ENCODE measurements at places on chromosomes 7 and 10.

GRCh38 chr10:17278607-17279240 lies 50.7 kb downstream of the VIM start:
- DNase-seq: no peak

DNA sequence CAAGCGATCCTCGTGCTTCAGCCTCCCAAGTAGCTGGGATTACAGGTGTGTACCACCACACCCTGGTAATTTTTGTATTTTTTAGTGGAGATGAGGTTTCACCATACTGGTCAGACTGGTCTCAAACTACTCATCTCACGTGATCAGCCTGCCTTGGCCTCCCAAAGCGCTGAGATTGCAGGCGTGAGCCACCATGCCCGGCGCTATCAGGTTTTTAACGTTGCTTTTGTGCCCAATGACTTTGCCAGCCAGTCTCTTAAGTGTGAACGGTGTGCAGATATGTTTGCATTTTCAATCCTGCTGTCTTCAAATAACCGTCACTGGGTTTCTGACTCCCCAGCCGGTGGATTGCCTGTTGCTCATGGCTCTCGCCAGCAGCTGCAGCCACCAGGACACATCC lies 201.8 kb upstream of the PPP2R2D start:
- no peak for DNase-seq

- no peak for DNase-seq
Observed at GRCh38 chr7:26954951-26955350, 90.6 kb upstream of the SKAP2 start.

- no peak for DNase-seq
Observed at GRCh38 chr7:39633563-39634477, 10.4 kb downstream of the RALA start.

- no peak for DNase-seq
Observed at GRCh38 chr10:92103376-92104090, 180.0 kb downstream of the BTAF1 start.

- DNase-seq: peak; percentile 56
Observed at GRCh38 chr7:43303740-43304241, 191.3 kb downstream of the HECW1 start.

GRCh38 chr7:18996583-18996982 lies 120.9 kb downstream of the TWIST1 start:
- no peak for DNase-seq

DNA sequence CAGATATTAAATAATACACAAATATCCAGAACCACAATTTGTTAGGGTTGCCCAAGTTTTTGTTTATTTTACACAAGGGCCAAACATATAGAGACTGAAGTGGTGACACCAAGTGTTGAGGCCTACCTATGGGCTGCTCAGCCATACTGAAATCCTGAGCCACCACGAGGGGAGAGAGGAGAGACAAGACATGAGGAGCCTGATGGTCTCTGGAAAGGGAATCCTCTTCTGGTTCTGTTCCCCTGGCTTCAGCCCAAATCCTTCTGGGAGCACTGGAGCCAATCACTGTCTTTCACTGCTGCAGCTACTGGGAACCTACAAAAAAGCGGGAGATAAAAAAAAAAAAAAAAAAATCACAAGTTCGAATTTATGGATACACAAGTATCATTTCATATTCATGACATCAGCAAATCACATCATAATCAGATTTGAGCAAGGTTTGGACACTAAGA lies 1.9 kb downstream of the SKIDA1 start:
- DNase-seq: no peak

GRCh38 chr7:26201247-26202018 lies at the start of gene CBX3:
Gene CBX3, plus strand, starts transcription at chr7:26201745. Its CDS starts 1,254 bp downstream, at chr7:26202999.
- peak; percentile 83 for DNase-seq

- DNase-seq: no peak
Observed at GRCh38 chr7:91959023-91959422, 18.4 kb downstream of the AKAP9 start.

GRCh38 chr10:30751678-30752331 lies 122.3 kb upstream of the LYZL2 start:
- DNase-seq: peak; percentile 69

- DNase-seq: no peak
Observed at GRCh38 chr7:31648288-31648687, 38.7 kb upstream of the PPP1R17 start.

DNA sequence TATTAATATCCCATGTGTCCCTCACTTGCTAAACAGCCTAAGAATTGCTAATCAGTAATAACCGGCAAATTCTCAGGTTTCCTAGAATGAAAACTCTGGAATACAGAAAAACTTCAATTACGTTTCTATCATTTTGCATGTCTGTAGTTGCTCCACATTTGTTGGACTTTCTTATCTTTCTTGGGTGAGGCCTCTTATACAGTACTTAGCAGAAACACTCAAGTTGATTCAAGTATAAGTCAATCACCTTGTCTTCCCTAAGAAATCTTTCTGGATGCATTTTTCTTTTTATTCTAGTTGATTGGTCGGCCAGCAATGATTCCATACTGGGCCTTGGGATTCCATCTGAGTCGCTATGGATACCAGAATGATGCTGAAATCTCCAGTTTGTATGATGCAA lies 61.4 kb downstream of the MGAM2 start:
- no peak for DNase-seq
